ENCODE measurements at places on chromosomes 3 and 15.

- no peak for DNase-seq
These were observed 356.8 kb downstream of the FOXP1 start for GRCh38 chr3:71226565-71227269.

GRCh38 chr15:52362497-52362896 lies 66.9 kb upstream of the MYO5C start:
- DNase-seq = no peak

DNA sequence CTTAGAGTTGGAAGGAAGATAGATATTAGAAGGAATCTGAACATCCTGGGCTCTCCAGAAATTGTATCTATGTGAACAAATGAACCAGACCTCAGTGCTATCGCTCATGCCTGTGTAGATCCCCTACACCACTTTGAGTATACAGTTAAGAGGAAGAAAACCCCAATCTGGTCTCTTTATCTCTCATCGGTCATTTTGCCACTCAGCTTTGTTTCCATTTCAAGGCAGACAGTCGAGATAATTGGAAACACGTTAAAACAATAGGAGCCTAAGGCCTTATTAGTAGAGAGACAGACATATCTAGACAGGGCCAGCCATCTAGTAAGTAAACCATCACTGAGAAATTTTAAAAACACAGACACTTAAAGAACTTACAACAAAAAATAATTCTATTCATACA lies 101.6 kb downstream of the MYLK start:
- no peak for DNase-seq

DNA sequence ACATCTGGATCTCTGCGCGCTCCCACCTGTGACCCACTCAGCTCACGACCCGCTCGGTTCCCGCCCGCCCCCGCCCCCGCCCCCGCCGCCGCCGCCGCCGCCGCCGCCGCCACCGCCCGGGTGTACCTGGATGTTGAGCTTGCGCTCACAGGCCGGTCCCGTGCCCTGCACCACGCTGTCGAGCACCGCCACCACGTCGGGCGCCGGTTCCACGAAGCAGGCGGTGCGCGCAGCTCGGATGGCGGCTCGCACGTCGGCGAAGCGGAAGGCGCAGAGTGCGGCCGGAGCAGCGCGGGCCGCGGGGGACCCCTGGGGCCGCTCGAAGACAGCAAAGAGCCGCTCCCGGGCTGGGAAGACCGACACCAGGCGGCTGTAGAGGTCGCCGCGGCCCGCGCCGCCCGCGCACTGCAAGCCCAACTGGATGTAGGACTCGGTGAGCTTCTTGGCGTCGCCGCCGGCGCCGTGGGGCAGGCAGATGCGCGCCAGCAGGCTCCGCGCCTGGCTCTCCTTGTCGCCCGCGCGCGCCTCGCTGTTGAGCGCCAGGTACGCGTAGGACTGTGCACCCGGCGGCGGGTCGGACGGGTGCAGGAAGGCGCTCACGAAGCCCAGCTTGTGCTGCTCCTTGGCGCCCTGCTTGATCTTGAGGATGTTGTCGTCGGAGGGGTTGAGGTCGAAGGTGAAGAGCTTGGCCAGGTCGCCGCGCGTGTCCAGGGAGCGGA lies 1.1 kb downstream of the PLXND1 start:
- no peak for DNase-seq
